ENCODE measurements at places on chromosomes 6 and 20.

DNA sequence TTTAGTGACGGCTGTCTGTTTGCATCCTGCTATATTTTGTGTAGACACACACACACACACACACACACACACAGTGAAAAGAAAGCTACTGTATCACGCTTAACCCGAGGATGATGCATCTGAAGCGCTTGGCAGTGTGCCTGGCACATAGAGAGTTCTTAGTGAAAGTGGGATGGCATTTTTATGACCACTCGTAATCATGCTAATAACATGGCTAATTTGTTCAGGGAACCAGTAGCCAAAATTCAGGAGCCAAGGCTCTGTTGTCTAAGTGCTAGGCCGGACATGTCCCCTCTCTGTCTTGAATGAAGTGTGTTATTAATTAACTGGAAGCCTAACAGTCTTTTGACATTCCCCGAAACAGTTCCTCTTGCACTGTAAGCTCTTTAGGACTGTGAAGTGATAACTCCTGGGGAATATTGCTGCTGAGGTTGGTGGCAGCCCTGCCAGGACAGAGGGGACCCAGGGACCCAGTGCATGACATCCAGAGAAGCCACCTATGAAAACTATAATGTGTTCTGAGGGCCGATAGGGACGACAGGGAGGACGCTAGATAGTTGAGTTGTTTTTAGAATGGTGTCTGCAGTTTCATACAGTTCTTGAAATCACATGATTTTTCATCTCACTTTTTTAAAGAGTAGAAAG, 45.0 kb upstream of the IRF4 start:
- DNase-seq: no peak

DNA sequence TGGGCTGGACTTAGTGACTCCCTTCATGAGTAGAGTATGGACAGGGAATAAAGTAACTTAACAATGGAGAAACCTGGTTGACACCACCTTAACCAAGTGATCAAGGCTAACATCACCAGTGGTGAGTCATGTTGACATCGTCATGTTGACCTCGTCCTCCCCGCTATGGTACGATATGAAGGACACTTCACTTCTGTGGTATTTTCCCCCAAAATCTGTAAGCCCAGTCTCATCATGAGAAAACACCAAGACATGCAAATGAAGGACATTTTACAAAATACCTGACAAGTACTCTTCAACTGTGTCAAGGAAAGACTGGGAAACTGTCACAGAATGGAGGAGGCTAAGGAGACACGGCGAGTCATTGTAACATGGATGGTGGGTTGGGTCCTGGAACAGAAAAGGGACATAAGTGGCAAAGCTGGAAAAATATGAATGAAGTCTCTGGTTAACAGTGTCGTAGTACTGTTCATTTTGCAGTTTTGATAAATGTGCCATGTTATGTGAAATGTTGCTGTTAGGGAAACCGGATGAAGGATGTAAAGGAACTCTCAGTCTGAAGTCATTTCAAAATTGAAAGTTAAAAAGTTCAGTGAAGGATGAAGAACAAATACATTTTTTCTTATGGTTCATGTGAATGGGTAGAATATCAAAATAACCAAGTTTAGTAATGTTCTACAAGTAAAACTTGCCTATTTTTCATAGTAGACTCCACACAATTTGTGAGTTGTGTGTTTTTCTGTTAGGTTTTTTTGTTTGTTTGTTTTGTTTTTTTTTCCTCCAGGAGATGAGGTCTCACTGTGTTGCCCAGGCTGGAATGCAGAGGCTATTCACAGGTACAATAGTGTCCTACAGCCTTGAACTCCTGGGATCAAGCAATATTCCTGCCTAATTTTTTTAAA, 247.5 kb downstream of the TMEM242 start:
- no peak for DNase-seq

DNA sequence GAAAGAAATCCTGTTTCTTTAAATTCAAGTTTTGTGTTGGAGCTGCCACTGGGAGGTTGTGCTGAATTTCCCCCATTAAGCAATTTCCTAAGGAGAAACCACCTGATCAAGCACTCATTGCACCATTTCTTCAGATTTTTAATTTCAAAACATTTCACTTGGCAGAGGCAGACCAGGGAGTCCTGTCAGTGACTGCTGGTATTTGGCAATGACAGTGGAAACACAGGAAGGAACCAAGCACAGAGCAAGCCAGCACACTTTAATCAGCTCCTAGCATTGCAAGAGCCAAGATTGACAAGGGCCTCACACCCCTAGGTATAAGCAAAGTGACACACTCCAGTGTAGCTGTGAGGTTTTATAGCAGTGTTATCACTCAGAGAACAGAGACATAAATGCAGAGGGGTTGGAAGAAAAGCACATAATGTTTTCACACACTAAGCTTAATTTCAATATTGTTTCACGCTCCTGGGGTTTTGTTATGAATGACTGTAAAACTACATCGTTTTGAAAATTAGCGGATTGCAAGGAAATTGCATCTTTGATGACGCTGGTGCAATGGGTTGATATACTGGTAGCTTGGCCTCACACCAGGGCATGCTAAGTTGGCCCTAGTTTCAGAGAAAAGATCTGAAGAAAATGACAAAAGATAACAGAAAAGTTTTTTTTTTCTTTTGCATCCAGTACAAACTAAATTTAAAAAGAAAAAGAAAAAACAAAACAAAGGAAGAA, 768.4 kb downstream of the TFAP2A start:
- DNase-seq: no peak

DNA sequence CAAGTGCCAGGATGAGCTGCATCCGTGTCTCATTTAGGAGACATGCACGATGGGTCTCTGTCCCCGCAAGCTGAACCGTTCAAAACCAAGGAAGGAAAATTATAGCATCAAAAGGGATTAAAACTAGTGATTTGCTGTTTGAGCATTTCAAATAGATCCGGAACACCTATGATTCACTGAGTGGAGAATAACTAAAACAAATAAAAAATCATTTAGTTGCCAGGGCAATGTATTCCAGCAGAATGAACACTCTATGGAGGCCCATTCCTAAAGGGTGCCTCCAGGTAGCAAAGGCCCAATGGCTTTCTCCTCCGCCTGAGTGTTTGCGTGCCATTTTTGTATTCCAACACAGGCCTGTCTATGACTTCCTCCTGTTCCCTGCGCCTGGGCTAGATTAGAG, 354.8 kb downstream of the ZFAND3 start:
- no peak for DNase-seq

- peak; percentile 64 for DNase-seq
Measured at GRCh38 chr20:50085481-50086365, 27.2 kb downstream of the UBE2V1 start.

- DNase-seq: no peak
Measured at GRCh38 chr6:149211046-149211571, 106.4 kb upstream of the TAB2 start.

DNA sequence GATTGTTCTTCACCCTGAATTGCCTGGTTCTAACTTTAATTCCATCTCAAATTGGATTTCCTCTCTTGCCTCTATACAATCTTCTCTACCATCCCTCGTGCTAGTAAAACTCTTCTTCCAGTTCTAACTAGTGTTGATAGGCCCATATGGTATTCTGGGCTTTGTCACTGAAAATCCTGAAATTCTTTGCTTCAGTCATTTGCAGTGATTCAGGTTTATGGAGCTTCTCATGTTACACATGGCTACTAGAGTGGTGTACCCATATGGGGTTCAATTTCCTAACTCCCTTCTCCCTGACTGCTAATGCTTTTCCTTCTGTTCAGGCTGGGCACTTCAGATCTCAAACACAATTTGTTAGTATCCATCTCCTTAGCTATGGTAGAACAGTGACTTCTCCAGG, 956.6 kb downstream of the KIF16B start:
- no peak for DNase-seq

DNA sequence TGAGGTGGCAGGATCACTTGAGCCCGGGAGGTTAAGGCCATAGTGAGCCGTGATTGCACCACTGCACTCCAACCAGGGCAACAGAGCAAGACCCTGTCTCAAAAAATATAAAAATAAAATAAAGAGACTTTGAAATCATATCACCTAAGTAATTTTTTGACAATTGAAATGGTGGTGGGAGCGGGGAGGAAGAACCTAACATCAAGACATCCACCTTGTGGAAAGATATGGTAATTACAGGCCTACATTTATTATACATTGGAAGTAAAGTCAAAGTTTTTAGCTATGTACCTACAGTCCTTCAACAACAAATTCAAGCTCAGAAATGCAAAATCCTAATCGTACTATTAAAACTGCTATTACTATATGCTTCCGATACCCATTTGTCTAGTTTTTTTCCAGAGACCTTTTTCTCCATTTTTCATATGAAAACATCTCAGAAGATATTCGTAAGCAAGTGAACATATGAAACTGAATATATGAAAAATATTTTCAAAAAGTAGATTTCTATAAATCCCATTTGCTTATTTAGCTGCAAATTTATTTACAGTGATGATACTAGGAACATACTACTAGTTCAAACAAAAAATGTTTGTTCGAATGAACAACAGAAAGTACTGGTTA, 83.3 kb downstream of the SYCP2 start:
- peak; percentile 39 for DNase-seq

DNA sequence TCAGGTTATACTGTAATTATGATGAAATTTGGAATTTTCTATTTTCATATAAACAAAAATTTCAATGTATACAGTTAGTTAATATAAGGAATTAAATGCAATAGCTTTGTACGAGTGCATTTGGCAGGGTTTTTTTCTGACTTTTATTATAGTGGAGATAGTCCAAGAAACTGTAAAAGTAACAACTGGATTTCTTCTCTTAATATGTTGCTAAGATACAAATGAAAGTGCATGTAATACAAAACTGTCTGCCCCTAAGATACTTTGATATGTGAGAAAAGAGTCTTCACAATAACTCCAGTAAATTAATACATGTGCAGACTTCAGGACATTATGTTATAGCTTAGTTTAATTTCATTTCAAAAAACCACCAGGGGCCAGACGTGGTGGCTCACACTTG, 721.4 kb downstream of the CBLN4 start:
- no peak for DNase-seq

GRCh38 chr6:22248513-22249308, 48.1 kb downstream of the PRL start:
- DNase-seq: no peak

DNA sequence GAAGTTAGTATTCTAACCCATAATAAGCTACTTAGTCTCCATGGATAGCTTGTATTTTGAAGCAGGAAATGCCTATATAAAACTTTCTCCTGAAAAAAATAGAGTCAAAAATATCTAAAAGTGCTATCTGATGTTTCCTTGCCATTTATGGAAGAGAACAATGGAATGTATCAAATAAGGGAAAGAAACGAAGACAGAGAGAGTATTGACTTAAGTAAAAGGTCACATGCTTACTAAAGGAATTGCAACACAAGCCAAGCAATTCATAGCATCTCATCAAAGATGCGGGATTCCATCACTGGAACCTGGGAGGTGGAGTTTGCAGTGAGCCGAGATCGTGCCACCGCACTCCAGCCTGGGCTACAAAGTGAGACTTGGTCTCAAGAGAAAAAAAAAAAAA, 112.9 kb upstream of the DTNBP1 start:
- no peak for DNase-seq

GRCh38 chr20:60055740-60056139, 97.5 kb downstream of the CDH26 start:
- no peak for DNase-seq

DNA sequence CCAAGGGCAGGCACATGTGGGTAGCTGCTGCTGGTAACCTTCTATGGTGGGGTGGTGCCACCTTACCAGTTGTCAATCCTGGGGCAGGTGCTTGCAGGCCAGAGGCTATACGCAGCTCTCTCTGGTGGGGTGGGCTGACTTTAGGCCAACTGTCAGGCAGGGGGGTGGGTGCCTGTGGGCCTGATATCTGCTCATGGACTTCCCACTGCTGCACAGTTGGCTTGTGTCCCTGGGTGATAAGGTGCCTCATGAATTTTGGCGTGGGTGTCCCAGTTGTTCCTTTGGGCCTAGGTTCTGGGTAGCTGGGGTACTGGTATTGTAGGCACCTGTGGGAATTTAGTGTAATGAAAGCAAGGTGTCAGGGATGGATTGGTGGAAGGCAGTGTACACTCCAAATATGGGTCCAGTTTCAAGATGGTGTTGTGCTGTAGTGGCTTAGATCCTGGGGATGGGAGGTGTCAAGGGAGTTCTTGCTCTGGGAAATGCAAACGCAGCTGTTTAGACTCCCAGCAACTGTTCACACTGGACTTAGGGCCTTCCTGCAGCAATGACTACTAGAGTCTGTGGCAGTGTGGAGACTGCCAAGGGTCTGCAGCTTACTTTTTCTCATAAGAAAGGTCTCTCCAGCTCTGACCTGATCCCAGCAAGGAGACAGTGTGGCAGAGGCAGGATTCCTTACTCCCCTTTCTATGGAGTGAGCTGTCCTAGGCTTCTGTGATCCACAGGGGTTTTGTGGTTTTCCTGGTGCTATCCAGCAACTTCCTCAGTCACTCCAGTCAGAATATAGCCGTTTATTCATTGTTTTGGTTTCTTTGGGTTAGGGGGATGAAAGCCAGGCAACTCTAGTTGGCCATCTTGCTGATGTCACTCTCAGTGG, 128.2 kb downstream of the CRYBG1 start:
- DNase-seq: no peak

GRCh38 chr20:39897058-39897457, 792.0 kb downstream of the MAFB start:
- DNase-seq: no peak

DNA sequence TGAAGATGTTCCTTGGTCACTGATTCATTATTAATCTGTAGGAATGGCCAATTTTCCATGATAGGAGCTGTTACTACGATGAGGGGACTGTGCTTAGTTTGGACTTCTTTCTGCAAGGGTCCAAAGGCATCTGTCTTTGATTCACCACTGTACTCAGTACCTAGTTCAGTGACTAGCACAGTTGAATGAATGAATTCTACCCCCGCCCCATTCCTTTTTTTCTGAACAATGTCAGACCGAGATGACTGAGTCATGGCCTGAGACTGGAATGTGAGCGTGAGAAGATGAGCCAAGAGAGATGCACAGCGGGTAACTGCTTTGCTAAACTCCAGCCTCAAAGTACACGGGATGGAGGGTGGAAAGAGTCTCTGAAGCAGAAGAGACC, 419 bp upstream of the SNHG17 start:
- DNase-seq: no peak

GRCh38 chr6:117451671-117452070, 25.9 kb upstream of the ROS1 start:
- no peak for DNase-seq

- no peak for DNase-seq
Measured at GRCh38 chr6:154353626-154354025, 3.0 kb downstream of the IPCEF1 start.

- no peak for DNase-seq
Measured at GRCh38 chr20:1938464-1939269, 43.5 kb downstream of the SIRPA start.

GRCh38 chr6:53818858-53819609, 24.2 kb downstream of the LRRC1 start:
- DNase-seq: no peak

DNA sequence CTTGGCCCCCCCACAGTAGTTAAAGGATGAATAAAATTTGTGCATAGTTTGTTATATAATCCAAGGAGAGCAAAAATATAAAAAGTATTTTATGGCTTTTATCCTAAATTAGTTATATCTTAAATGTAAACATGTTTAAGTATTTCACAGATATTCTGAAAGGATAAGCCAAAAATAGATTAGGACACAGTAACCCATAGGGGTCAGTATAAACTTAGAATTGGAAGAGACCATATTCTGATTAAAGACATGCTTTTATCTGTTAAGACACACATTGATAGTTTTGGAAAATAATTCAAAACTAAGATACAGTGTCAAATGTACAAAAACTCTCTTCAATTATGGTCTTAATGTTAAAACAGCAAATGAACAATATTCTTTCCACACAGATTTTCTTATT, 4.5 kb upstream of the SERINC1 start:
- no peak for DNase-seq

- DNase-seq: no peak
Measured at GRCh38 chr6:130202782-130203181, 20.0 kb downstream of the SAMD3 start.
